ENCODE measurements at places on chromosomes 11 and 22. TPM values are rescaled to one million over a fixed set of nuclear protein-coding genes. Genes with fewer than 3 reads are reported as not detected.

C11orf86 gene
- not detected for total RNA-seq

ZNF143 gene
- total RNA-seq: 47.5 TPM

TRIM34 gene
- total RNA-seq: 10.8 TPM

DCHS1 gene
- total RNA-seq: 10.9 TPM

RBMXL2 gene
- total RNA-seq: not detected

CLCF1 gene
- 1.1 TPM for total RNA-seq

MYOD1 gene
- not detected for total RNA-seq

UNC93B1 gene
- 10.1 TPM for total RNA-seq

TBX10 gene
- not detected for total RNA-seq

RHBDD3 gene
- 14.7 TPM for total RNA-seq

TMEM134 gene
- total RNA-seq: 70.6 TPM

PARVA gene
- 0.81 TPM for total RNA-seq

SYT7 gene
- not detected for total RNA-seq

NPAS4 gene
- total RNA-seq: not detected

ARHGAP8 gene
- total RNA-seq: 1.5 TPM

DNA sequence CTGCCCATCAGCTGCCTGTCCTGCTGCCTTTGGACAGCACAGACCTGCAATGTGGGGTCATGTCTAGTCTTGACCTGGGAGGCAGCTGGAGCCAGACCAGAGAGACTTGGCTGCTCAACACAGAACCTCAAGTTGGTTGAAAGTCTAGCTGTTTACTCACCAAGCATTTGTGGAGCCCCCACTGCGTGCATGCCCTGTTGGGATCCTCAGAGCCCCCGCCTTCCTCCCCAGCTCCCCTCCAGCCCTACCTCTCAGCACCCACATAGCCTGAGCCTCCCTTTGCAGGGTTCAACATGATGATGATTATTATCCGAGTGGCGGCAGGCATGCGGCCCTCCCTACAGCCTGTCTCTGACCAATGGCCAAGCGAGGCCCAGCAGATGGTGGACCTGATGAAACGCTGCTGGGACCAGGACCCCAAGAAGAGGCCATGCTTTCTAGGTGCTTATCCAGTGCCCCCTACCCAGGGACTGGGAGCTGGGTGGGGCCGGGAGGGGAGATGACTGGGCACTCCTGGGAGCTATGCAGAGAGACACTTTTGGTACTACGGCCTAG is 8.3 kb downstream of the ANKK1 start:
- H3K4me3 ChIP-seq: no peak overlapping the region
- H3K27ac ChIP-seq: no peak overlapping the region
- no peaks in the 10 kb centered on the region for H3K27me3 ChIP-seq
- no peaks in the 10 kb centered on the region for H3K36me3 ChIP-seq
- no peak for DNase-seq

DNA sequence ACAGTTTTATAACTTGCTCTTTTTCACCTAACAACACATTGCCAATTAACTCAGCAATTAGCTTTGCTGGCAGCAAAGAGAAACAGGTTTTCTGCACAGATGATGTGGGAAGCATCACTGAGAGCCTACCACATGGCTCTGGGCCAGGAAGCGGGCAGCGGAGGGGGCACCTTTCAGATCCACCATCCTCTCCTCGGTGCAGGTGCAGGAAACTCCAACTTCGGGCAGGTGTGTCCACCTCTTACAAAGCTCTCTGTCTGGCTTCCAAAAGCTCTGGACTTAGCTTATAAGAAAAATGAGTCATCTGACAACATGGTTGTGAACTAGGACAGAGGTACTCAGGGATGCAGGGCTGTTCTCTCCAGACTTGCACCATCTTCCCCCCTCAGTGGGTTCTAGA is 77.0 kb downstream of the RPS6KA4 start:
- DNase-seq: no peak
- no peaks in the 10 kb centered on the region for H3K27me3 ChIP-seq
- H3K27ac ChIP-seq: no peak overlapping the region

GRCh38 chr11:81975261-81975900 is 758.3 kb downstream of the FAM181B start:
- no peak overlapping the region for H3K4me3 ChIP-seq
- H3K36me3 ChIP-seq: no peaks in the 10 kb centered on the region
- H3K4me1 ChIP-seq: no peaks in the 10 kb centered on the region
- no peak overlapping the region for H3K27ac ChIP-seq
- no peaks in the 10 kb centered on the region for H3K27me3 ChIP-seq
- no peak for DNase-seq

GRCh38 chr22:45866126-45866645 is 110.8 kb downstream of the WNT7B start:
- no peak overlapping the region for H3K4me3 ChIP-seq
- no peaks in the 10 kb centered on the region for H3K27me3 ChIP-seq
- no peak overlapping the region for H3K27ac ChIP-seq
- DNase-seq: no peak
- no peaks in the 10 kb centered on the region for H3K36me3 ChIP-seq

DNA sequence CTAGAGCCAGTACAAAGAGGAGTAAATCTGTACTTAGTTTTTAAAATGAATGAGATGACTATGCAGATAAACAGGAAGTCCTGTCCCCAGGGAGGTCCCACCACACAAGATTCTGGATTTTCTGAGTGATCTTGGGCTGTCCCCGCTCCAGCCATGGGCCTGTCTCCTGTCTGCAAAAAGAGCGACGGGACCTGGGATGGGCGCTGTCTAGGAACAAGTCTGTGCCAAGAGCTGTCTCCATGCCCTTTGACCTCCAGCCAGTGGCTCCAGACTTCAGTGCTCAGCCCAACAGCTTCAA is 6.0 kb downstream of the CSNK1E start:
- peaks cover 10% of the 10 kb centered on the region for H3K36me3 ChIP-seq
- H3K4me3 ChIP-seq: no peak overlapping the region
- H3K27ac ChIP-seq: no peak overlapping the region
- no peak for DNase-seq
- peaks cover 34% of the 10 kb centered on the region for H3K4me1 ChIP-seq

GRCh38 chr11:109236696-109237095 is 185.3 kb upstream of the C11orf87 start:
- no peaks in the 10 kb centered on the region for H3K4me1 ChIP-seq
- H3K36me3 ChIP-seq: no peaks in the 10 kb centered on the region
- no peak overlapping the region for H3K4me3 ChIP-seq
- H3K27me3 ChIP-seq: no peaks in the 10 kb centered on the region
- no peak for DNase-seq

GRCh38 chr11:106249617-106250239 is 172.3 kb downstream of the AASDHPPT start:
- H3K4me3 ChIP-seq: no peak overlapping the region
- no peaks in the 10 kb centered on the region for H3K36me3 ChIP-seq
- H3K27me3 ChIP-seq: no peaks in the 10 kb centered on the region

GRCh38 chr22:26912655-26913345 is 255.4 kb downstream of the MIAT start:
- no peaks in the 10 kb centered on the region for H3K4me1 ChIP-seq
- no peak overlapping the region for H3K27ac ChIP-seq
- DNase-seq: no peak
- H3K27me3 ChIP-seq: no peaks in the 10 kb centered on the region

DNA sequence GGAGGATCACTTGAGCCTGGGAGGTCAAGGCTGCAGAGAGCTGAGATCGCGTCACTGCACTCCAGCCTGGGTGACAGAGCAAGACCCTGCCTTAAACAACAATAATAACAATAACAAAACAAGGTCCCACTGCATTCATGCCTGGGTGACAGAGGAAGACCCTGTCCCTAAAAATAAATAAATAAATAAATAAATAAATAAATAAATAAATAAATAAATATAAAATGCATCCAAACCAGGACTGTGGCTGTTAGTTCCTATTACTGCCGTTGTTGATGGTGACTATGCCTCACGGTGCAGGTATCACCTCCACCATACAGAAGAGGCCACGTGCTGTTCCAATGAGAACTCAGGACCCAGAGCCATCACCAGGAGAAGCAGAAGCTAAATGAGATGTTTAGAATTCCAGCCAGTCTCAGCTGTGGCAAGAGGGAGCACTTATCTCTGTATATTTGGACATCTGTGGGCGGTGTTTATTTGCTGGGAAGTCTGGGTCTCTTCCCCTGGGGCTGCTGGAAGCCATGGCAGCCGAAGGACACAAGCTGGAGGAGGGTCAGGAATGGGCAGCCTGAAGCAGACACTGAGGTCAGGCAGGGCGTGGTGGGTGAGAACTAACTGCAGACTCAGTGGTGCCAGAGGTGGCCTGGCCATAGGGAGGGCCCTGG is 21.6 kb downstream of the C11orf86 start:
- no peaks in the 10 kb centered on the region for H3K36me3 ChIP-seq
- no peaks in the 10 kb centered on the region for H3K4me1 ChIP-seq
- H3K27ac ChIP-seq: no peak overlapping the region
- no peaks in the 10 kb centered on the region for H3K27me3 ChIP-seq
- no peak for DNase-seq
- no peak overlapping the region for H3K4me3 ChIP-seq

- no peaks in the 10 kb centered on the region for H3K27me3 ChIP-seq
- no peaks in the 10 kb centered on the region for H3K4me1 ChIP-seq
- no peak for DNase-seq
Observed at GRCh38 chr11:109945626-109946321, 147.4 kb upstream of the ZC3H12C start.

DNA sequence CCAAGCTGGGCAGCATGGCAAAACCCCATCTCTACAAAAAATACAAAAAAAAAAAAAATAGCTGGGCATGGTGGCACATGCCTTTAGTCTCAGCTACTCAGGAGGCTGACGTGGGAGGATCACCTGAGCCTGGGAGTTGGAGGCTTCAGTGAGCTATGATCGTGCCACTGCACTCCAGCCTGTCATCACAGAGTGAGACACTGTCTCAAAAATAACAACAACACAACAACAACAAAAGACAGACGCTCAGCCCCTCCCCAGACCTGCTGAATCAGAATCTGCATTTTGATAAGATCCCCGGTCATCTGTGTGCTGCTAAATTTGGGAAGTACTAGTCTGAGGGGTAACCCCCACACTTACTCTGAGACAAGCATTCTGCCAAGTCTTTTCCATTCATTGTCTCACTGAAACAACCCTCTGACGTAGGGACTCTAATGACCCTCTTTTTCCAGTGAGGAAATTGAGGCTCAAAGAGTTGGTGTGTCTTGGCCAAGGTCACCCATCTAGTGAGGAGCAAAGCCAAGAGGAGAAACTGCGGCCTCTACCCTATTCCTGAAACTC is 7.5 kb downstream of the NEFH start:
- H3K27me3 ChIP-seq: no peaks in the 10 kb centered on the region
- no peaks in the 10 kb centered on the region for H3K4me1 ChIP-seq
- H3K4me3 ChIP-seq: no peak overlapping the region
- no peaks in the 10 kb centered on the region for H3K36me3 ChIP-seq
- DNase-seq: no peak
- H3K27ac ChIP-seq: no peak overlapping the region

- H3K36me3 ChIP-seq: no peaks in the 10 kb centered on the region
- H3K4me1 ChIP-seq: no peaks in the 10 kb centered on the region
- H3K27me3 ChIP-seq: no peaks in the 10 kb centered on the region
- H3K27ac ChIP-seq: no peak overlapping the region
- no peak for DNase-seq
Observed at GRCh38 chr22:25488244-25489020, 76.0 kb upstream of the GRK3 start.

GRCh38 chr22:43101306-43101705 is 9.2 kb upstream of the BIK start:
- no peak overlapping the region for H3K27ac ChIP-seq
- DNase-seq: no peak
- no peaks in the 10 kb centered on the region for H3K27me3 ChIP-seq
- no peaks in the 10 kb centered on the region for H3K4me1 ChIP-seq
- no peaks in the 10 kb centered on the region for H3K36me3 ChIP-seq

DNA sequence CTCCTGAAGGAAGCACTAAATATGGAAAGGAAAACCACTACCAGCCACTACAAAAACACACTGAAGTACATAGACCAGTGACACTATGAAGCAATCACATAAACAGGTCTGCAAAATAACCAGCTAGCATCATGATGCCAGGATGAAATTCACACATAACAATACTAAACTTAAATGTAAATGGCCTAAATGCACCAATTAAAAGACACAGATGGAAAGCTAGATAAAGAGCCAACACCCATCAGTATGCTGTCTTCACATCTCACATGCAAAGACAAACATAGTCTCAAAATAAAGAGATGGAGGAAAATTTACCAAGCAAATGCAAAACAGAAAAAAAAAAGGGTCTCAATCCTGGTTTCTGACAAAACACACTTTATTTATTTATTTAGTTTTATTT is 171.7 kb downstream of the TTC28 start:
- no peaks in the 10 kb centered on the region for H3K27me3 ChIP-seq
- H3K36me3 ChIP-seq: no peaks in the 10 kb centered on the region
- no peak overlapping the region for H3K4me3 ChIP-seq
- DNase-seq: no peak

- no peak overlapping the region for H3K4me3 ChIP-seq
- no peak overlapping the region for H3K27ac ChIP-seq
- H3K27me3 ChIP-seq: no peaks in the 10 kb centered on the region
Observed at GRCh38 chr11:79340535-79340934, 100.3 kb downstream of the TENM4 start.

GRCh38 chr11:83119216-83119615 is 37.7 kb upstream of the PCF11 start:
- no peaks in the 10 kb centered on the region for H3K27me3 ChIP-seq
- H3K27ac ChIP-seq: peak overlapping the region; percentile 36
- H3K4me3 ChIP-seq: no peak overlapping the region
- H3K36me3 ChIP-seq: no peaks in the 10 kb centered on the region
- no peak for DNase-seq
- peaks cover 27% of the 10 kb centered on the region for H3K4me1 ChIP-seq

GRCh38 chr11:63536669-63537292 is at the start of gene PLAAT4:
Gene PLAAT4, plus strand, starts transcription at chr11:63536808. Its CDS starts 61 bp downstream, at chr11:63536869.
- H3K4me3 ChIP-seq: peak within 1 kb of the TSS; percentile 90
- no peaks in the 10 kb centered on the region for H3K27me3 ChIP-seq
- H3K36me3 ChIP-seq: no peaks in the 10 kb centered on the region
- peak; percentile 57 for DNase-seq
- H3K27ac ChIP-seq: peak within 1 kb of the TSS; percentile 82
- peaks cover 79% of the 10 kb centered on the region for H3K4me1 ChIP-seq

- H3K27ac ChIP-seq: no peak overlapping the region
- no peak for DNase-seq
- no peak overlapping the region for H3K4me3 ChIP-seq
- H3K36me3 ChIP-seq: no peaks in the 10 kb centered on the region
- no peaks in the 10 kb centered on the region for H3K4me1 ChIP-seq
Observed at GRCh38 chr11:92440701-92441442, 216.3 kb downstream of the FAT3 start.

DNA sequence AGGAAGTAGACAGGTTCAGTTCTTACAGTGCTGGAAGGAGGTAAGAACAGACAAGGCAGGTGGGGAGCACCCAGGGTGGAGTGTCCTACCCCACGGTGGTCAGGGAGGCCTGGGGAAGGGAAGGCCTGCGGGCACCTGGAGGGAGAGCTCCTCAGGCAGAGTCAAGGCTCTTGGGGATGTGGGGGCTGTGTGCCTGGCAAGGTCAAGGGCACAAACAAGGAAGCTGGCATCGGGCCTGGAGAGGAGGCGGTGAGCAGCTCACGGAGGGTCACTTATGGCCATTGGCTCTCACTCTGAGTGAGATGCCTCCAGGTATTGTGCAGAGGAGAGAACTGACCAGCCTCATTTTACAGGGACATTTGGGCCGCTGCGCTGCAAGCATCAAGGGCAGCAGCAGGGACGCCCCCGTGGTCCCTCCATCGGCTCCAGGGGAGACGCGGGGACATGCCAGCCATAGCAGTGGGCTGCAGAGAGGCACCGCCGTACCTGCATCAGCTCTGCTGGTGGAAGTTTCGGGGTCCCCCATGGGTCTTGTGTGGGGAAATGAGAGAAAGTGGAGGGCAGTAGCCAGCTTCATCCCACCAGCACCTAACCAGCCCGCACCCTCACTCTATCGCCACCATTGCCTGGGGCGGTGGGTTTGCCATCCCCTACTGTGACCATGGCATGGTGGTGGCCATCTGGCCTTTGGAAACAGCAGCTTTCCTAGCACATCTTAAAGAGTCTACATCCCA is 37.5 kb upstream of the RTL6 start:
- H3K4me3 ChIP-seq: no peak overlapping the region
- no peak overlapping the region for H3K27ac ChIP-seq
- H3K27me3 ChIP-seq: no peaks in the 10 kb centered on the region
- no peak for DNase-seq
- no peaks in the 10 kb centered on the region for H3K4me1 ChIP-seq
